ENCODE measurements at places on chromosomes 6 and 20. TPM values are rescaled to one million over a fixed set of nuclear protein-coding genes. Genes with fewer than 3 reads are reported as not detected.

DNA sequence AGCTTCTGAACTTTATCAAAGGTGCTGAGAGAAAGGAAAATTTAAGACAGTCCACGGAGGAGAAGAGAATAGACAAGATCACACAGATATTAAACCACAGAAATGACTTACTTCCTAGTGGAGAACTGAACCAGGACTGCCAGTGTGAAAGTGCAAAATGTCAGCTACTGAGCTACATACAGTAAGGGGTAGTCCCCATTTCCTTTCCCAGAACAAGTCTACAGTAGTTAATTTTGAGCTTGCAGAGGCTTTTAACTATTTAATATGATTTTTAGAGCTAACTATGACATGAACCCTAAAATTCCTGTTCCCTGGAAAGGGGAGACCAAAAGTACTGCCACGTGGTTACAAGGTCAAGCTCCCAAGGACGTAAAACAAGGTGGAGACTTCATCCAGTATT lies 45.1 kb downstream of the CEP85L start:
- no peak overlapping the region for H3K4me3 ChIP-seq
- DNase-seq: no peak
- H3K27me3 ChIP-seq: no peaks in the 10 kb centered on the region
- H3K27ac ChIP-seq: no peak overlapping the region

DNA sequence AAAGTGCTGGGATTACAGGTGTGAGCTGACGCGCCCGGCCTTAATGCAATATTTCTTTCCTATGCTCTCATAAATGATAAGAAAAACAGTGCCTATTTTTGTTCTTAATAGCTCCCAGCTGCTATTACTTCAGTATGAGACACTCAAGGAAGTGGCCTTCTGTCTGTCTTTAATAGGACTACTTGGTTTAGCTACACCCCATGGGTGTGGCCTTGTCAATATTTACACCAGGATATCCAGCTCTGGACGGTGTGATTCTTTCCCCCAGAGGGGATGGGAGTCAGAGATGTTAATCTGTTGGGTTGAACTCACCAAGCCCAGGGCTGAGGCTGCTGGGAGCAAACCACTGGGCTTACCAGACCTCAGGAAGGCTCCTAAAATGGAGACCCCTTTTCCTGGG lies 134.2 kb downstream of the CEP57L1 start:
- no peaks in the 10 kb centered on the region for H3K27me3 ChIP-seq
- peaks cover 2% of the 10 kb centered on the region for H3K4me1 ChIP-seq
- DNase-seq: no peak
- no peaks in the 10 kb centered on the region for H3K36me3 ChIP-seq
- H3K4me3 ChIP-seq: no peak overlapping the region

DNA sequence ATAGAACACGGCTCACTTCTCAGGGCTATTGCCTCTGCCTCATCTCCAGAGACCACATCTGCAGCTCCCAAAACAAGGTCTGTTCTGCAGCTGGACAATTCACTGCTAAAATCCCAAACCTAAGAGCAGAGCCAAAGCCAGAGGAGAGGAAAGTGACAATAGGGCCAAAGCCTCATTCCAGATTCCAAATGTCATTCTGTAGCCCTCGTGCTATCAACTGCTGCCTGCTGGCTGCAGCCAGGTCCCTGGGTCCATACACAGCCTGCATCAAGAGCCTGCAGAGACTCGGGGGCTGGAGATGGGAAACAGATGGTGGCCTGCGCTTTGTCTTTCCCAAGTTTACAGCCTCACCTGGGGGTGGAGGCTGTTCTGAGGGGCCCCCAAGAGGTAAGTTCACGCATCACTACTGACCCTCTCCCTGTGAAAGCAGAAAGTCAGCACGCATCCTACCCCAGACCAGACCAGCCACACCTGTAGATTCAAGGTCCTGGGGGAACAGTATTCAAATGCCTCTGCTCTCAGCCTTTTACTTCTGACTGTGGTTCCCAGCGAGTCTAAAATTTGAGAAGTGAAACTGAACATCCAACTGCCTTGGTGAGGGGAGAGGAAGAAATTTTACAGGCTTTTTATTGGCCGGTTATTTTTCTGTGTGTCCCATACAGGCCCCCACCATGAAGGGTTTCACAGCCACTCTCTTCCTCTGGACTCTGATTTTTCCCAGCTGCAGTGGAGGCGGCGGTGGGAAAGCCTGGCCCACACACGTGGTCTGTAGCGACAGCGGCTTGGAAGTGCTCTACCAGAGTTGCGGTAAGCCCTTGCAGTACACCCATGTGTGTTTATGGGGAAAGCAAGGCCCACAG lies at the start of gene LY86:
TSS of gene LY86 (plus strand) at position 657 of the 860 bp plus-strand sequence. CDS start at position 672, 15 bp downstream.
- H3K4me1 ChIP-seq: no peaks in the 10 kb centered on the region
- no peak within 1 kb of the TSS for H3K4me3 ChIP-seq
- no peaks in the 10 kb centered on the region for H3K36me3 ChIP-seq
- H3K27ac ChIP-seq: no peak within 1 kb of the TSS
- DNase-seq: no peak
- H3K27me3 ChIP-seq: no peaks in the 10 kb centered on the region

Gene MUC22
- total RNA-seq: not detected

Data from cardiac muscle cell (in vitro differentiated cells and primary cell).